CD4-positive, alpha-beta T cell treated with Interferon alpha-2 for 1 hour (primary cell): ENCODE measurements at places on chromosomes 12 and 14.

GRCh38 chr14:40618225-40618898 is 988.3 kb upstream of the LRFN5 start:
- DNase-seq = no peak

DNA sequence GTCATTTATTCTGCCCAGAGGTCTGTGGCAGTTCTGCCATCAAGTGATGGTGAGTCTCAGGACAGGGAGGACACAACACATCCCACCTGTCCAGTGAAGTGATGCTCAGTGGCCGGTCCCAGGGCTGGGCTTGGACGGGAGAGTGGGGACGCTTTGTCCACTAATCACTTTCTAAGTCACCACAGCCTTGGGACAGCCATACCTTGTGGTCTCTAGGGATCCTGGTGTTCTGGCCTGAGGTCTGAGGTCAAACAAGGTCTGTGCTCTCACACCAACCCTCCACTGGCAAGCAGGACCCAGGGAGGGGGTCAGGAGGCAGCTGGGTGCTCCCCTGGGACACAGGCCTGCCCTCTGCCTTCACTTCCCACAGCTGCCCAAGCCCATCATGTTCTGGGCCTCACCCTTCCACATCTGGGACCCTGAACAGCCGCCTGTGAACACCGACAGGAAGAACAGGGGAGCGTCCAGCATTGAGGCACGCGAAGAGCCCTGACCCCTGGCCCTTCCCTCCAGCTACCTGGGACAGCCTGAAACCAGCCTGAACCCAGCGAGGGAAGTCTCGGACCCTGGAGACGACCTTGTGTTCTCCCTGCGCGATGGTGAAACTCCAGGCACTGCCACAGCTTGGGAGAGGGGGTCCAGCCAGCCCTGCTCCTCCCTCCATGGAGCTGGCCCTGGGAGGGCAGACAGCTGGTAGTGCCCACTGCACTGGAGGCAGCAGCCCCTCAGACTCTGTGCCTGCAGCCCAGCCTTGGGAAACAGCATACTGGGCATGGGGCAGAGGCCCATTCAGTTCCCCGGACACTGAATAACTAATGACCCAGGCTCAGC is 19.7 kb upstream of the GPR132 start:
- no peak for DNase-seq

DNA sequence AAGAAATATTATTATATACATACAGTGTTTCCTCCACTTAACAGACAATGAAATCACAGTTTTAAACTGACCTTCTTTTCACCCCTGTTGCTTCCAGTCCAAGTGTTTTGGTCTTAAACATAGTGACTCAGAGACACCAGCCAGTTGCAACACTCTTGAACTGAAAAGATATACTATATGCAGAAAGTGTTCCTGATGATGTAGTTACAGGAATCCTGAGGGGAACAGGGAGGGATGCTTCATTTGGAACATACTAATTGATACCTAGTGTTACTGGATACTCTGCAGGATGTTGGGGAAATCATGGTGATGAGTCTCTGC is 420.8 kb downstream of the CCDC91 start:
- DNase-seq = no peak

GRCh38 chr14:30196861-30197260 is 269.2 kb upstream of the PRKD1 start:
- no peak for DNase-seq

GRCh38 chr12:27879708-27880107 is 92.8 kb downstream of the PTHLH start:
- DNase-seq = no peak
